ENCODE measurements at places on chromosomes 3 and 15.

- DNase-seq = no peak
These were observed 292 bp downstream of the USP4 start for GRCh38 chr3:49339581-49339940.

- peak; percentile 72 for DNase-seq
These were observed 1.1 kb downstream of the ZBTB47 start for GRCh38 chr3:42654331-42655201.

- DNase-seq = no peak
These were observed 57.9 kb upstream of the CACNA2D3 start for GRCh38 chr3:54064486-54064885.

DNA sequence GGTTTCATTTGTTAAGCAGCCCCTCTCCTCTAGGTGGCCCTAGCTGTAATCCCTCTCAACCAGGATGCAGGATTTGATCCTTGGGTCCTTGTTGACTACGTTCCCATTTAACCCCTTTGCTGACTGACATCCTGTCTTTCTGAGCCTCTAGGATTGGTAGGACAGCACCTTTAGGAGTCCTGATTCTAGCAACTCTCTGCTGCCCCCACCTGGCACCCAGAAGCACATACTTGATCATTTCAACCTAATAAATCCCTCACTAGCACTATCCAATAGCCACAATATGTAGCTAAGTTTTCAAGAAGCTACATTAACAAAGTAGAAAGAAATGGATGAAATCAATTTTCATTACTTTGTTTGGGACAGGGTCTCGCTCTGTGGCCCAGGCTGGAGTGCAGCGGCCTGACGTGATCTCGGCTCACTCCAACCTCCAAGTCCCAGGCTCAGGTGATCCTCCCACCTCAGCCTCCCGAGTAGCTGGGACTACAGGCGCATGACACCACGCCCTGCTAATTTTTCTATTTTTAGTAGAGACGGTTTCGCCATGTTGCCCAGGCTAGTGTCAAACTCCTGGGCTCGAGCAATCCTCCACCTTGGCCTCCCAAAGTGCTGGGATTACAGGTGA, 28.3 kb downstream of the RSL24D1 start:
- DNase-seq = peak; percentile 51

- no peak for DNase-seq
These were observed 506.2 kb upstream of the IL12A start for GRCh38 chr3:159482241-159482993.

DNA sequence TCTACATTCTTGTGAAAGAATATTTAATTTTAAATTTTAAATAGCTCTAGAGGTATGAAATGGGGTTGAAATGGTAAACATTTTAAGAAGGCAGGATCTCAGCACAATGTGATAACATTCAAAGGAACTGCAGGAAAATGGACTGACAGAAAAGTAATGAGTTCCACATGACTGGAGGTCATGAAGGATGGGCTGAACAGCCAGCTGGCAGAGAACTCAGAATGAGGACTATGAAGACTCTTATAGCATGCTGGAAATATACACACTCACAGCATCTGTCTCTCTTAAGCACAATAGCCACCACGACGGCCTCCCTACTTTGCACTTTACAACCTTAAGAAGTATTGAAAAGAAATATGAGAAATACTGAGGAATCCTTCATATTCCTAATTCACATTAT, 94.7 kb downstream of the TNIK start:
- no peak for DNase-seq

DNA sequence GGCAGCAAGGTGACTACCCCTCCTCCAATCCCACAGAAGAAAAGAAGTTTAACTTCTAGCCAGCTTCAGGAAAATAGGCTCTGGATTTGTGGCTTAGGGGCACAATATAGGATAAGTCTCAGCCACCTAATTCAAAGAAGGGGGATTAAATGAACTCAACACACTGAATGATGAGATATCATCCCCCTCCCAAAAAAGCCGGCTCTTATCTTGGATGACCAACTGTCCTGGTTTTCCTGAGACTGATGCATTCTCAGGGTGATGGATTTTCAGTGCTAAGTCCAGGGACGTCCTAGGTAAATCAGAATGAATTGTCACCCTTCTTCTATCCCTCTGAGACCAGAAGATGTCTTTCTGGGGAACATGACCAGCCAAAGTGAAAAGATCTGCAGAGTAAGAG, 487.0 kb upstream of the PROK2 start:
- no peak for DNase-seq

DNA sequence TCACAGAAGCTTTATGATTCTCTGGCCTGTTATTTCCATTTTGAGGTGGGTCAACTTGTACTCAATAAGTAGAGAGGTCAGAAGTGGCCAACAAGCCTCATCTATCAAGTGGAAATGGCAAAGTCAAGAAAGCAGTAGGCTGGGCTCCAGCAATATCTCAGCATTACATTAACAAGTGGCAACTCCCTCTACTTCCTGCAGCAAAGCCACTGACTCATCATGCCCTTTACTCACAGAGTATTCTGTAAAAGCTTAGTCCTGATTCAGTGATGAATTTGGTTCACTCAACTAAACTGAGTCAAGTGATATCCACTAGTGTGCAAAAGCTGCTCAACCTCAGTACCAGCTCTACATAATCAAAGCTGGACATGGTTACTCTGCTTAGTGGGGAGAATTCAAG, 954.6 kb downstream of the EPHA3 start:
- DNase-seq = no peak

GRCh38 chr3:50662408-50662807, 12.3 kb upstream of the DOCK3 start:
- no peak for DNase-seq

DNA sequence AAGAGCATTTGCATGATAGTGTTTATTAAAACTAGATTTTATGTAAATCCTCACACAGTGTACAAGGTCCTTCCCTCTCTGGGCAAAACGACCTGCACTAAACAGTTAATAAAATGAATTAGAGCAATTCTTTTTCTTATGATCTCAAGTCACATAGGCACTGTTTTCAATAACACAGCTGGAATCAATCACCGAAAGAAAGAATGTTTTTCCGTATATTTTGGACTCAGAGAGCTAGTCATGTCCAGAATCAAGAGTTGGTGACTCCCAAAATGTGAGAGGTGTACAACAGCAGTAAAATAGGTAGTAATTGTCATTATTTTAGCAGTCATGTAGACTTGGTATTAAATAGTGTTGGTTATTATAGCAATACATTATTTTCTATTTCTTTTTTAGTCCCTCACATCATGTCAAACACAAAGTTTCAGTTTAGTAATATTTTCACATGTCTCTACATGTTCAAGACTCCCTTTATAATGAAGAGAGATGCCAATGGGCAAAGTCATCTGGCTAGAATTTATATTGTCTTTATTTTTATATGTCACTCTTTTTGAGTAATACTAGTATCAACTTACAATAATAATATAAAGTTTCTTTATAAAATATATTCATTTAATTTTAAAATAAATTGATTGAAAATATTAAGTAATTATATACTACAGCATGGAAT, 448.6 kb upstream of the CDIN1 start:
- DNase-seq = no peak

GRCh38 chr3:126811530-126811929, 107.5 kb downstream of the CHCHD6 start:
- DNase-seq = no peak

DNA sequence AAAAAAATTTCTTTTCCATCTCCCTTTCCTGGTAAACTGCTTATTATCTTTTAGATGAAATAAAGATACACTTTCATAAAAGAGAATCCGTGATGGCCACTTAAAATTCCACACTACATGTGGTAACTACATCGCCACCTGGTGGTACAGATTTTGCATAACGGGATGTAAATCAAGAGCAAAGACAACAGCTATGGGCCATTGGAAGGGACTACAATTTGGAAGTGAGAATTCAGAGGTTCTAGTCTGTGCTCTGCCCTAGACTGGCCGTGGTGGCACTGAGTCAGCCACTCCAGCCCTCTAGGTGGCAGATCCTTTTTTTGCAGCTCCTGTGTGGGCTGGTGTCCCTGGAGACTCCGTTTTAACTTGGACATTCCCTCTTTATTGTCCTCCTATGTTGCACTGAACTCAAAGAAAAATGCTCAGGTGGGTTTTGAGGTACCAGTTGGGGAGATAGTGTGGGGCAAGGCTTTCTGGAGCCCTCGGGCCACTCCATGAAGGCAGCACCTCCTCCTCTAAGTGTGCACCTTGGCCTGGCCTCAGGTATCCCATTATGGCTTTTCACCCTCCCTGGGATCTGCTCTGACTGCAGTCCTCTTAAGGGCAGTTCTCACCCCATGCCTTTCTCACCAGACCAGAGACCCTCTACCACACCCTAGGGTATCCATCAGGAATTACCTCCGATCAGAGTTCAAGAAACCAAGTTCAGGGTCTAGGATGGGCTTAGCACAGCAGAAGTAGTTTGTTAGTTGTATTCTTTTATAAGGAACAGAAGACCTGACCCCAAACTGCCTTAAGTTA, 54.9 kb downstream of the SPSB4 start:
- DNase-seq = peak; percentile 85

DNA sequence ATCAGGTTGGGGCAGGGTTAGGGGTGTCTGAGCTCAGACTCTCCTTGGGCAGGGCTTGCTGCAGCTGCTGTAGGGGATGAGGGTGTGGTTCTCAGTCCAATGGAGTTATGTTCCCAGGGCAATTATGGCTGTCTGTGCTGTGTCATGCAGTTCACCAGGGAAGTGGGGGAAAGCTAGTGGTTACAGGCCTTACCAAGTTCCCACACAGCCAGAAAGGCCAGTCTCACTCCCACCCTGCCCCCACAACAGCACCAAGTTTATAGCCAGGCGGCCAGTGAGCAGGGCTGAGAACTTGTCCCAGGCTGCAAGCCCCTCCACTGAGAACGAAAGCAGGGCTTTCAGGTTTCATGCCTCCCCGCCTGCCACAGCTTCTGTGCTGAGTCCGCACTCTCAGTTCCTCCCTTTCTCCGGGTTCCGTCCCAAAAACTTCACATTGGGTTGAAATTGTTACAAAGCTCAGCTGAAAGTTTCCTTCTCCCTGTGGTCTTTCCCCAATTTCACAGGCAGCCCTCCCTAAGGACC, 19.6 kb upstream of the CPOX start:
- peak; percentile 49 for DNase-seq

DNA sequence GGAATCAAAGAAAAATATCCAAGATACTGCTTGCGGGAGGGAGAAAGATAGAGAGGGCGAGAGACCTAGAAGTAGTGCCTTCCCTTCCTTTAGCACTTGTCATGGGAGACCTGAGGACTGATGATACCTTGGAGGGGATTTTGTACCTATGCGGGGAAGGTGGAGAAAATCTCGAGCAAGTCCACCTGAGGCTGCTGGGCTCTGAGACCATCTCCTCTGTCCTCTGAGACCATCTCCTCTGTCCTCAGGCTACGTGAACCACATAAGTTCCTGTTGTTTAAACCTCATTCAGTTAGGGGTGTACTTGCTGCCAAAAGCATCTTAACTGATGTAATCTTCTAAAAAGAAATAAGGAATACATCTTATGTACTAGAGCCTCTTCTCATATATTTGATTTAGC, 164.9 kb downstream of the NR2F2 start:
- DNase-seq = no peak

DNA sequence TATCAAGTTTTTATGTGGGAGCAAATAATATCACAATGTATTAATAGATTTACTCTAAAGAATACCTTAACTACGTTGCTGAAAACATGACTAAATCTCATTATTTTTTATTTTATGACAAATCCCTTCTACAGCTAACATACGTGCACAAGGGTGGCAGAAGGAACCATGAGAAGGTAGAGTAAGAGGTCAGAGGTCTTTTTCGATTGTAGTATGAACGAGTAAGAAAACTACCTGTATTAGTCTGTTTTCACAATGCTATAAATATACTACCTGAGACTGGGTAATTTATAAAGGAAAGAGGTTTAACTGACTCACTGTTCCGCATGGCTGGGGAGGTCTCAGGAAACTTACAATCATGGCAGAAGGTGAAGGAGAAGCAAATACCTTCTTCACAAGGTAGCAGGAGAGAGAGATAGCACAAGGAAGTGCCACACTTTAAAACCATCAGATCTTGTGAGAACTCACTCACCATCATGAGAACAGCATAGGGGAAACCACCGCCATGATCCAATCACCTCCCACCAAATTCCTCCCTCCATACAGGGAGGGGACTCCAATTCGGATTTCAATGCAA, 95.3 kb downstream of the SUCLG2 start:
- no peak for DNase-seq

DNA sequence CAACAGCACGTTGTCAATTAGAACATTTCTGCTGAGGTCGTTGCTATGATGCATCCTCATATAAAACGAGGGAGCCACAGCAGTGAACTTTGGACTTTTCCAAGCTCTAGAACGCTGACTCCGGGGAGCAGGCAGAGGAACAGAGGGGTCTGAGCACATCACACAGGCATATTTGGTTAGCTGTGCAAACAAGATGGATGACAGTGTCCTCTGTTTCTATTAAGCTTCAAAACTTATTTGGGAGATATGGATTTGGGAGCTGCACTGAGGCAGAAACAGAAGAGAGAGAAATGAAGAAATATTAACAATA, 278.0 kb upstream of the TBL1XR1 start:
- no peak for DNase-seq

DNA sequence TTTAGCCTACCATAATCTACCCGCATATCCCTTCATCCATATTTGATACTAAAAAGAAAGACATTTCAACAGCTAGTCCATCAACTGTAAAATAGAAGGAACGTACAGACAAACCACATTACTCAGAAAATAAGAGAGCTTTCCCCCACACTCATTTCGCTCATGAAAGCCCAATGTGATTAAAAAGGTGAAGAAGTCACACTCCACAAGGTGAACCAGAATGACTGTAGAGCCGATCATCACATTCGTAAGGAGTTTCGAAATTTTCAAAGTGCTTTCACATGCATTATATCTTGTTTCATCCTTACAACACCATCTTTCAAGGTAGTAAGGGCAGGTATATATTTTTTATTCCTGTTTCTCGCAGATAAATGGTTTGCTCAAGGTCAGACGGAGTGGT, 225.3 kb downstream of the FOXP1 start:
- no peak for DNase-seq

DNA sequence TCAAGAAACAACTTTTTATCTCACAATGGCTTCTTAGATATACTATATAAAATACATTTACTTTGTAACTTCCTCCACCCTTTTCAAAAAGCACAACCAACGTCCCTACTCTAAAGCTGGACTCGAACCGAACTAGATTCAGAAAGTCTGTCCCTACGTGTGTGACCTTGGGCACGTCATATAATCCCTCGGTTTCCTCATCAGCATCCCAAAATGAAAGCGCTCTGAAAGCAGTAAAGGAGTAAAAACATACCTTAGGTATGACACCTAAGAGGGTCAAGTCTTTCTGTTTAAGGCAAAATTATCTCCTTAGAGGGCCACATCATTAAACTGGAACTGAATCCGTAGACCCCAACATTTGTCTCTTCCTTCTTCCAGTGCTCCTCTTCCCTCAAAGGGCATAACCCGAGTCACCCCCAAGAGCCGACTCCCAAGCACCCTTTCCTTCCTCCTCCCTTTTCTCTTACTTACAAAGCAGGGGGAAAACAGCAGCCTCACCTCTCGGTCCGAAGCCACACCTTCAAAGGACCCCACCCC, 663 bp downstream of the PDCD10 start:
- DNase-seq = no peak

- DNase-seq = no peak
These were observed 80.2 kb upstream of the ACP3 start for GRCh38 chr3:132236701-132237651.
